D721Med (cell line): ENCODE measurements at places on chromosomes 7 and 10.

DNA sequence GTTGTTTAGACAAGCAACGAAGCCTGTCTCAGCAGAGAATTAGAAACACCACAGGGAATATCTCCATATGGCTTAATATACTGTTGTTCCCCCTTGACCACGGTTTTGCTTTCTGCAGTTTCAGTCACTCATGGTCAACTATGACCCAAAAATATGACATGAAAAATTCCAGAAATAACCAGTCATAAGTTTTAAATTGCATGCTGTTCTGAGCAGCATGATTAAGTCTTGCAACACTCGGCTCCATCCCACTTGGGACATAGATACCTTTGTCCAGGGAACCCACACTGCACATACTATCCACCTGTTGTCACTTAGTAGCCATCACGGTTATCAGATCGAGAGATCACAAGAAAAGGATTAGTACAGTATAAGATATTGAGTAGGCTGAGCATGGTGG, 60.7 kb upstream of the FOXK1 start:
- no peak for DNase-seq

DNA sequence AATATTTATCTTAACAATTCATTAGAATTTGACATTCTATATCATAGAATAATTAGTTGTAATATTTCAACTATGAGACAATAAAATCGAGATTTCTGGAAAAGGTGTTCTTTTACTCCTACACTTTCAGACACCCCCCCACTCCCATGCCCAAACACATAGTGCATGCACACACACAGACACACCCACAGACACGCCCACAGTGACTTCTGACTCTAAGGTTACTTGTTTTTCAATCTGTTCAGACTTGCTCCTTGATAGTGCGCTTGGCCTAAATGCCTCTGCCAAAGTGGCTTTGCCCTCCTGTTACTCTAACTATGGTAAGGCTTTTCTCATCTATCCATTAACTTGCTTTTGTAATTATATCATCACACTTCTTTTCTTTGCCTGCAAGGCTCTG, 144.0 kb upstream of the PPP1R3A start:
- no peak for DNase-seq

DNA sequence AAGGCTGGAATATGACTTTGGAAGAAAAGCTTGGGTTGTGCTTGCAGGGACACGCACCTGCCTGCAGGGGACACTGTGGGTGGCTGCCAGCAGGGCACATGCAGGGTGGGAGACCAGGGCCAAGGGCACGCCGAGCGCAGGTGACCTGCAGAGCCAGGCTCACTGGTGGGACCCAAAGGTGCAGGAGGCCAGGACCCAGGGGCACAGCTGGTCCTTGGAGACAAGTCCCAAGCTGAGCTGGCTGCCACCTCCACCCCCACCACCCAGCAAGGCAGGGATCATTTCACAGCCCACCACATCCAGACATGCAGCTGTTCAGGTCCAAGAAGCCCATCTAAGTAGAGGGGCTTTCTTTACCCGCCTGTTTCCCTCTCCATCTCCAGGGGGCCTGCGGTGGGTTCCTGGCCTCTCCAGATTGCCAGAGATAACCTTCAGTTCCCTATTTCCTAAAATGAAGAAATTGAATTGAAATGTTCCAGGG, 13.8 kb upstream of the CLIP2 start:
- DNase-seq = peak; percentile 63

DNA sequence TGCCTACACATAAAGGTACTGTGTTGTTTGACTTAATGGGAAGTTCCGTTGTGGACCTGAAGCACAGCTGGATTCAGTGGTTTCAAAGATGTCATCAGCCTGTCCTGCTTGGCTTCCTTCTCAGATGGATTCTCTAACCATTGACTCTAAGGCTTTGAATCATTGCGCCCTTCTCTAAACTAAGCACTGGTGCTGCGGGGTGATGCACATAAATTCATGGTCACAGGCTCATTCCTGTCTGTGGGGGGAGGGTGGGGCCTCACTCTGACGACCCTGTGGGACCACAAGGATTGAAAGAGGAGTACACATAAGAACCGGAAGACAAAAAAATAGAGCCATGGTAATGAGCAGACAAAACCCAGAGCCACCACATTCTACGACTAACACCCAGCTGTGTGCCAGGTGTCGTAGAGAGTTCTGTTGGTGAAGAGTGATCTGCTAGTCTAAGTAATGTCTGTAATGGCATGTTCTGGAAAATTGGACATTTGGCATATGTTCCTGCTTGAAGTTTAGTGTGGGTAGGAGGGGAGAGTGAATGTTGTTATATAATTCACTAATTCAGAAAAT, 97.3 kb upstream of the YAE1 start:
- DNase-seq = no peak

DNA sequence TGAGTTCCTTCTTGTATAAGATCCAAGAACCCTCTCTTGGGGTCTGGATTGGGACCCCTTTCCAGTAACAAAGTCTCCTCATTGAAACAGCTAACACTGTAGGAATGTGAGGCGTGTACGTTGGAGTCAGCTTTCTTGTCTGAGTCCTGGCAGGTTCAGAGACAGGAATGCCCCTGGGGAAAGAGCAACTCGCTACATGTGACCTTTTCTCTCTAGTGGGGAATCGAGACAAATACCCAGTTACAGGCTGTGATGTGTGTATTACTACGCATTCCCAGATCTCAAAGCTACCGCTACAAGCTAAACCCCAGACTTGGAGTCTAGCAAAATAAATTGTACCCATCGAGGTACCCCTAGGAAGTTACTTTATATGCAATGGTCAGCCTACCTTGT, 85.6 kb upstream of the FRMD4A start:
- no peak for DNase-seq

GRCh38 chr7:11478882-11479281, 353.1 kb downstream of the THSD7A start:
- DNase-seq = no peak
